ENCODE measurements at places on chromosomes 1 and 21.

- no peak for DNase-seq
These were observed 22.4 kb downstream of the PTPN22 start for GRCh38 chr1:113849072-113849471.

DNA sequence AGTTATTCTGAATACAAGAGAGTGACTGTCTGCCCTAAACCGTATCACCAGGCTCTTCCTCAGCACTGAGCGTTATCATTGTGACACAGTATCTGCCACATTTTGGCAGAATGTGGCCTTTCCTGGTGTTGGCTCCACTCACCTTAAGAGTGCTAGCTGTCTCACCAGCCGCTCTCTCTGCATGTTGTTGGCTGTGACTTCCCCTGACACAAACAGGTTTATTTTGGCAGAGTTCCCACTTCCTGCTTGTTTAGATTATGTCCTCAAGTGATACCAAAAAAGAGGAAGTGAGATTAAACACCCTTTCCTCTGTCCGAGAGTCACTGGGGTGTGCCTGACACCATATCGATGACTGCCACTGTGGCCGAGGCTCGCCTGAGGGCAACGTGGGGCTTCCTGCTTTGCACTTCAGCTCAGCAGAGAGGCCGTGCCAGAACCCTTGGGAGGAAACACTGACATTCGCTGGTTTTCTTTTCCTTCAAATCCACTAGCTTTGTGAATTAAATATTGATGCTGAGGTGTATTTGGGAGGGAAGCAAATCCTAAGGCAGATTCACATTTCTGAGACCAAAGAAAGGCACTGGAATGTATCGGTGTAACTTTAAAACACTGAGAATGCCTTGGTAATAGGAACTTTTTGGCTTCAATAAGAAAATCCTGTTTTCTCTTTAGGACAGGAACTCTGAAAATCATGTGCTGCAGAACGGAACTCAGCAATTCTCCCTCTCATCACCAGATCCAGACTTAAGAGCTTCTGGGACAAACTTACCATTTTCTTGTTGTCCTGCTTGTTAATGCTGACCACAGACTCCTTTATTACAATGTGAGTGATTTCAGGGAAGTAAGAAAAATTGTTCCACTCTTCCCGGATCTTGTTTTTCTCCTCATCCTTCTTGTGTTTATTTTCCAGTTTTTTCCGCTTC is 102.1 kb downstream of the JAK1 start:
- peak; percentile 82 for DNase-seq

DNA sequence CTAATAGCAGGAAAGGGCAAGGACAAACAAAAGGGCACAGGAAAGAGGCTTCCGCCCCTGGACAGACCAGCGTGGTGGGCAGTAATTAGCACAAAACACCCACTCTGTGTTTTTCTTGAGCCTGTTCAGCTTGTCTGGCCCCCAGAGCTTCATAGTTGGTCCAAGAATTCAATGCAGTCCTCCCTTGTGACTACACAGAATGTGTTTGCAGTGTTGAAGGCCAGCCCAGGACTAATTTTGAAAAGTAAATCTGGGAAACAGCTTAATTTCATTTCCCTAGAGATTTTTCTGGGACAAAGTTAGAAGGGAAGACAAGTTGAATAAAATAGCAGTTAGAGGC is 49.2 kb upstream of the LMO4 start:
- DNase-seq: no peak

- no peak for DNase-seq
These were observed 164.2 kb downstream of the NRIP1 start for GRCh38 chr21:14900611-14901010.
